AG10803 (cell line): ENCODE measurements at places on chromosomes 11 and 22.

GRCh38 chr11:124195189-124195734 is 12.1 kb downstream of the OR10D3 start:
- peak; percentile 54 for DNase-seq

GRCh38 chr11:121466063-121466794 is 13.5 kb upstream of the SORL1-AS1 start:
- DNase-seq, result peak; percentile 93

GRCh38 chr11:124586238-124586860 is 16.6 kb downstream of the OR8A1 start:
- peak; percentile 61 for DNase-seq

DNA sequence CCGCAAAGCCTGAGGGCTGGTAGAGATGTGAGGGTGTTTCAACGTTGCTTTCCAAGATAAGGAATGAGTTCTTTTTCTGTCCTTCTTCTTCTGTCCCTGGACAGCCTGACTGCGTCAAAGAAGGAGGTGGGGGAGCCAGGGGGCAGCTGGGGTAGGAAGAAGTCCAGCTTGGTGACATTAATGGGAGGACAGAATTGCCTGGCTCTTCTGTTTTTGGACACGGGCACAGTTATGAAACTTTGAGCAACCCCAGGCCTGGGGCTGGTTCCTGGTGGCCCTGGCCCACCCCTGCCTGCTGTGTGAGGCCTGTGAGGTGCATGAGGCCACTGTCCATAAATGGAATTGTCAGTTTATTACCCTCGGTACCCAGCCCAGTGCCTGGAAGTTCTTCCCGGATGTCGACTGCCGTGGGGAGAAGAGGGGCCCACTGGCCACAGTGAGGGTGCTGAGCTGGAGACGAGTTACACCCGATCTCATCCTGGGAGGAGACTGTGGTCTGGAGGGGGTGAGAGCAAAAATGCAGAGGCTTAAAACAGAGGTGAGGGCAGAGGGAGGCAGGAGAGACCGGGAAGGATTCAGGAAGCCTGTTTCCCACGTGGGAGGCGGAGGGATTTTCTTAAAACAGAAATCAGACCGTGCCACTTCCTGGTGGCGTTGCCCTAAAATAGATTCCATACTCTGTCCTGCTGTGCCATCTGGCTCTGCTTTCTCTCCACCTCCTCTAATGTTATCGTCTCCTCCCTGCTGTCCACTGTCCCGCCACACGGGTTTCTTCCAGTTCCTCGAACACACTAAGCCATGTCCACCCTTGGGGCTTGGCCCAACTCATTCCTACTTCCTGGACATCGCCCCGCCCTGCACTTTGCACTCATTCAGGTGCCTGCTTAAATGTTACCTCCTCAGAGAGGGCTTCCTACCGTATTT is 59.7 kb upstream of the RASD2 start:
- DNase-seq, result peak; percentile 35

DNA sequence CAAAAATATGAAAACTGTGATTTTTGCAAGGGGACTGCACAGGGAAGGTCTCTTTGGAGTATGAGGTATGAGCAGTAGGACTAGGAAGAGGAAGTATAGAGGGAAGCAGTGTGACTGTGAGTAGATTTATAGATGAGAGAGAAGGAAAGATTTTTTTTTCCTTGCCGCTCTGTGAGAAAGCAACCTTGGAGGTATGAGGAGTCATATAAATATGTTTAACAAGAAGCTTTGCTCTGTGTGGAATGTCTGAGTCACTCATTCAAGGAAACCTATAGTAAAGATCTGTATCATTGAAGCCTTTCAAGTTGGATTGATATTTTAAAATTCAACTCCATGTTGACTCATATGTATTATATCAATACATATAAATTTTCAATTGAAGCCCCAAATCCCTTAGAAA is 26.2 kb downstream of the DNHD1 start:
- peak; percentile 43 for DNase-seq

GRCh38 chr22:38953577-38954413 is 3.6 kb upstream of the APOBEC3A start:
- DNase-seq, result peak; percentile 6

GRCh38 chr11:44579302-44579761 is 13.9 kb downstream of the CD82 start:
- no peak for DNase-seq

- DNase-seq, result peak; percentile 51
These were observed 15.4 kb downstream of the BAD start for GRCh38 chr11:64268893-64269539.

DNA sequence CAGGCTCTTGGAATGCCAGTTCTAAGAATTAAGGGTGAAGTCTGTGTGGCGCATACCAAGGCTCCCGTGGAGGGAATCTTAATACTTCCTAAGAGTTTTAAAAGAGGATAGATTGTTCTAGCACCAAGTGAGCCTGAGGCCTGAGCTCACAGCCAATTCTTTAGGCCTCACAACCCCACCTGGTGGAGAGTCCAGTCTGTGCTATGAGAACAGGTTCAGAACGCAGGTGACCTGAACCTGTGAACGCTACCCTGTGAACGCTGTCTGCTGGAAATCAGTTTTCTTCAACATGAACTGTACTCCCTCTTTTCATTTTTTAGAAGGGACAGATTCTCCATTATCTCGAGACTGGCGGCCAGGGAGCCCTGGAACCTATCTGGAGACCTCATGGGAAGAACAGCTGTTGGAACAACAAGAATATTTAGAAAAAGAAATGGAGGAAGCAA is 43.2 kb upstream of the DLAT start:
- peak; percentile 36 for DNase-seq

DNA sequence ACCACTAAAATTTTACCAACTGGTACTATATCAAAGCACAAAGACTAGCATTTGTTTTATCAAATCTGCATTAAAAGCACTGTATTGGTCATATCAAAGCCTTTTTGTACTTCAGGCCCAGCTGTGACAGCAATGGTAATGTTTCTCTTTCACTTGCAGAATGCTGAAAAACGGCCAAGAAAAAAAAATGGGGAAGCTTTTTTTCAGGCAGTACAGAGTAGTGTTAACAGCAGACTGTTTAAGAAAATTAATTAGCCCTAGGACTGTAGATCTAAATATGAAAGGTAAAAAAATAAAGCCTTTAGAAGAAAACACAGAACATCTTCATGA is 33.3 kb downstream of the DENND5A start:
- peak; percentile 57 for DNase-seq

DNA sequence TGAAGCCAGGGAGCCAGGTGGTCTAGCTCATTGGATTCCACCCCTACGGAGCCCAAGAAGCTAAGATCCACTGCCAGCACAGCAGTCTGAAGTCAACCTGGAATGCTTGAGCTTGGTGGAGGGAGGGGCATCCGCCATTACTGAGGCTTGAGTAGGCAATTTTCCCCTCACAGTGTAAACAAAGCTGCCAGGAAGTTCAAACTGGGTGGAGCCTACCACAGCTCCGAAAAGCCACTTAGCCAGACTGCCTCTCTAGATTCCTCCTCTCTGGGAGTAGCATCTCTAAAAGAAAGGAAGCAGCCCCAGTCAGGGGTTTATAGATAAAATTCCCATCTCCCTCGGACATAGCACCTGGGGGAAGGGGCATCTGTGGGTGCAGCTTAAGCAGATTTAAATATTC is 620.3 kb downstream of the NELL1 start:
- DNase-seq, result no peak

- DNase-seq, result no peak
These were observed 198.5 kb upstream of the C11orf87 start for GRCh38 chr11:109223451-109223850.

DNA sequence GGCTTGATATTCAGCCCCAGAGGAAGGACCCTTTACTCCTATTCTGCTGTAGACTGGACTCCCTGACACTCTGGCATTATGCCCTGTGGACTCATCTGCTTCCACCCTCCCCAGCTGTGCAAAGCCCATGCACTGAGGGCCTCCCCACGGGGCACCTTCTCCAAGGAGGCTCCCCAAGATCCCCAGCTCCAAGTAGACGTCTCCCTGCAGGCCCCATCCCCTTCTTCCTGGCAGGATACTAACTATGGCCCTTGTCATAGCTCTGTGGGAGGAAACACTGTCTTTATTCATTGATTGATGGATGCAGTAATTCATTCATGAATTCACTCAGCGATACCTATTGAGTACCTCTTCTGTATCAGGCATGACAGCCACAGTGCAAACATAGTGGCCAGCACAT is 15.3 kb upstream of the APOL6 start:
- DNase-seq, result no peak

DNA sequence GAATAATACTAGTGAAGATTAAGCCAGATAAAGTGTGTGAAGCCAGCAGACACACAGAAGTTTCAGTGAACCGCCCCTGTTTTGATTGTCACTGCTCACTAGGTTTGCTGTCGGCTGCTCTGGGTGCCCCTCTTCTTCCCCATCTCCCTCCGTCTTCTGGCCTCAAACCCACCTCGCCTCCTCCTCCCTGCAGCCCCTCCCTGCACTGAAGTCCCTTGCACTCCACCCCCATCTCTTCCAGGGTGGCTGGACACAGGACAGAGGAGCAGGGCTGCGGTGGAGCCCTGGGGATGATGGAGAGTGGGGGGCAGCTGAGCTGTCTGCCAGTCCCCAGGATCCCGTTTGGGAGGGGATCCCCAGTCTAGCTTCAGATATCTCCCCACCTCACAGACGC is 53.5 kb downstream of the CYTH4 start:
- DNase-seq, result no peak

- no peak for DNase-seq
These were observed 55.8 kb downstream of the NECTIN1 start for GRCh38 chr11:119673052-119673758.

DNA sequence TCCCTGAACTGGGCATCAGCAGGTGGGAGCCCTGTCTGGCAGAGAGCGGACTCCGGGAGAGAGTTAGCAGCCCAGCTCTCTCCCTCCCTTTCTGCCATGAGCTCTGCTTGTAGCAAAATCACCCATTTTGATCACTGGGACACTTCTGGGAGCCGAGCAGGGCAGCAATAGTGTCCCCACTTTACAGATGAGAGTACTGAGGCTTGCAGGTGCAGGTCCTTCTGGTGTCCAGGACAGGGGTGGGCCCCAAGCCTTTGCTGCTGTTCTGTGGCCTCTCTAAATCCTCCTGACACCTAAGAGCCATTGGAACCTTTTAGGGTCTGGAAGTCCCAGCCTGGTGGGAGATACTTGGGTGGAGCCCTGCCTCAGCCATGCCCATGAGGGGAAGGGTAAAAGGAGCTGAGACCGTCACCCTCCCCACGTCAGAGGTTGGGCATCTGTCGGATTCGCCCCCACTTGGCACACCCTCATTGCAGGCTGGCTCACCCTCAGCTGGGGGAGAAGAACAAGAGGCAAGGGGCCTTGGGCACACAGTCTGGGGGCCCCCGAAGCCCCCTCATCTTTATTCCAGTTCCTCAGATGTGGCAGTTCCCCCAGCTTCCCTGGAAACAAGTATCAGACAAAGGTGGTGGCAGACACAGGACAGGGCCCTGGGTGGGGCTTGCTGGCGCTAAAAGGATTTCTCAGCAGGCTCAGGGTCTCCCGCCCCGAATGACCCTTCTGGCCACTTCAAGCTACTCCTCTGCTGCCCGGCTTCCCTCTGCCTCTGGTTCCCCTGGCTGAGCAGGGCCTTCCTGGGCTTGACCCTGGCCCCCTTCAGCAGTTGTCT is 4.5 kb downstream of the RIN1 start:
- no peak for DNase-seq
